NCI-H69 (cell line): ENCODE measurements at places on chromosomes 5 and 9.

GRCh38 chr5:139390639-139391569 lies 1.2 kb upstream of the MZB1 start:
- DNase-seq, result peak; percentile 21

DNA sequence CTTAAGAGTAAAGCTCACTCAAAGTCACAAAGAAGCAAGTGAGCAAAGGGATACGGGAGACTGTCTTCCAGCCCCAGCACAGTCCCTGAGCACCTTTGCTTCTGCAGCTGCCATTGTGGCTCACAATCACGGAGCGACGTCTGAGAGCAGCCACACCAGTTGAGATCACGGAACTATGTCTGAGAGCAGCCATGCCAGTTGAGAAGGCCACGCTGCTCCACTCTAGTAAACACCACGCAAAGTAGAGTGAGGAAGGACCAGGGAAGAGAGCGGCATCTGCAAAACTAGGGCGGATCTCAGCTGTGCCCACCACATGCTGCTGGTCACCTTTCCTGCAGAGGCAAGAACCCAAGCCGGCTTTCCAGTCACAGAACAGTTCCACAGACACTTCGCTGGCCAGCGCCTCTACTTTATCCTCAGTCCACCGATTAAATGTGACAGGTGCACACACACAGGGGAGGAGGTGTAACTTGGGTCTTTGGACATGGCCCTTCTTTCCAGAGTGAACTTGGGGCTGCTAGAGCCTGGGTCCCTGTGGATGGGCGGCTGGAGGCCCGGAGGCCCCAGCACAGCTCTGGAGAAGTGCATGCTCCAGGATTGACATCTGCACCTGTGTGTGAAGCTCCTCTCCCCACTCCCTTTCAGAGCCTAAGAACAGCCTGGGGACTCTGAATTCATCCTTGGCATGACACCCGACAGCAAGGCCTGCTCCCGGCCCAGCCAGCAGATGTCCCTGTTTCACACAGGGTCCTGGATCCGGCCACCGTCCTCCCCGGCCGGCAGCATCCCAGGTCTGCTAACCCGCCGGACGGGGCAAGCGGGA lies 324.9 kb upstream of the IRX4 start:
- no peak for DNase-seq

GRCh38 chr9:97660340-97660739 lies 26.7 kb downstream of the NCBP1 start:
- DNase-seq, result no peak

DNA sequence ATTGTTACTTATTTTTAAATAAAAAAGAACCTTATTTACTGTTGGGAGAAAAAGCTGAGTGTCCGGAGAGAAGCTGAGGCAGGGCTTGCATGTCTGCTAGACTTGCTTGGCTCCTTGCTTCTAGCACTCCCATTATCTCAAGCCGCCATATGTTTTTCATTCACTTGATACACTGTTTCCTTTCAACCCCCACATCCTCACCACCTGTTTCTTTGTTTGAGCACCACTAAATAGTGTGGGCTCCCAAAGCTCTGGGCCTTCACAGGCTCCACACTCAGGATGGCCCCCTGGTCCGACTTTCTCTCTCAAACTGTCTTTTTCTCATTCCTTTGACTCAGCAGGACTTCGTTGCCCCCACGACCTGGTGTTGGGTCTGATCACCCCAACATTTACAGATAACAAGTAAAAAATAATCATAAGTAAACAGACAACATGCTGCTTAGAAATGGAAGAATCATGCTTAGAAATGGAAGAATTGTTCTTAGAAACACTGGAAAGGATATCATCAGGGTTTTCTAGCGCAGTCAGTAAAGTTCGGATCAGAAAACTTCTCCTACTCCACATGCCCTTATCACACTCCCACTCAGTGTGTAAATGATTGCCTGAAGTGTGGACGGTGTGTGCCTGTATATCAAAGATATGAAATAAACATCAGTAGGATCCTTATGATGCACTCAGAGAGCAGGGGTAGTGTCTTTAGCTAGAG lies 58.5 kb downstream of the APTX start:
- peak; percentile 75 for DNase-seq

- peak; percentile 94 for DNase-seq
Observed at GRCh38 chr9:77946969-77947620, 84.5 kb downstream of the GNAQ start.

DNA sequence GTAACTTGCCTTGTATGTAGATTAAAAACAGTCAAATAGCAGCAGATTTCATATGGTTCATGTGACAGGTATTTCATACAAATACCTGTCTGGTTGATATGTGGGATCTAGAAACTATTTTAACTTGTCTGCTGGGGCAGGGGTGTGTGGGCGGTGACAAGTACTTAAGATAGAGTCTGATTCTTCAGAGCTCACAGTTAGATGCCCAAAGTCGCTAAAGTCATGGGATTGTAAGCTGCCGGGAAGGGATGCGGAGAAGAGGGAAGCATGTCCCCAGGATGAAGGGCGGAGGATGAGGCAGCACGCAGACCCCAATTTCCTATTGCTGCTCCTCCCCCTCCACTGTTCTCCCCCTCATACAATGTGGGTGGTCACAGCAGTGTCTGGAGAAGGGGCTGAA lies 13.3 kb downstream of the ANXA6 start:
- DNase-seq, result no peak

GRCh38 chr9:126218359-126219125 lies 108.1 kb upstream of the MVB12B start:
- no peak for DNase-seq

DNA sequence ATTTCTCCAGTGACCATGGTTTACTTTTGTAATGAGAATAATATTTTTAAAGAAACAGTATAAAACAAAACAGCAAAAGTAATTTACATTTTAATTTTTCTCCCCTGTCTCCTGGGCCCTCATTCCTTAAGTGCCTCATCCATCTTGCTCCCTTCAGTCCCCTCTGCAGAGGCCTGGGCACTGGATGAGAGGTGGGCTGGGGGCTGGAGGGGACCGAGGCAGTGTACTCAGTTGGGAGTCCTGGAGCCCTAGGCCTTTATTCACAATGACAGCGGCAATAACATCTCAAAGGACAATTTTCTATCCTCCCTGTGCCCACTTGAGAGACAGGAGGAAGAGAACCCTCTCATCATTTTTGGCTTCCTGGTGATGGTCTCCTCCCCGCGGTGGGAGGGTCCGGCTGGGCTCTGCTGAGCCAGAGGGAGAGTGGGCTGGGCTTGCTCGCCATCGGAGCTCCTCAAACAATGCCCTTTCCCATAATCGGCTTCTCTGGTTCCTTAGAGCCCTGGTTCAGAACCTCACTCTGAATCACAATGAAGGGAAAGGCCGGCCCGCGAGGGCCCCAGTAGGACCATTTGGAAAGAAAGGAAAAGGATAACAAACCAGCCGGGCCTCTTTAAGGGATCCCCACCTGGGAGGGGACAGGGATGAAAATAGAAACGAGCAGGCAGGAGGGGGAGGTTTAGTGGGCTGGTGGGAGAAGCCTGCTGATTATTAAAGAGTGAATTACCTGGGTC lies 9.7 kb upstream of the SMIM32 start:
- peak; percentile 57 for DNase-seq

GRCh38 chr9:81980568-81980967 lies 8.0 kb upstream of the SPATA31D1 start:
- DNase-seq, result no peak

GRCh38 chr5:93572101-93572607 lies 8.9 kb downstream of the NR2F1-AS1 start:
- DNase-seq, result no peak

DNA sequence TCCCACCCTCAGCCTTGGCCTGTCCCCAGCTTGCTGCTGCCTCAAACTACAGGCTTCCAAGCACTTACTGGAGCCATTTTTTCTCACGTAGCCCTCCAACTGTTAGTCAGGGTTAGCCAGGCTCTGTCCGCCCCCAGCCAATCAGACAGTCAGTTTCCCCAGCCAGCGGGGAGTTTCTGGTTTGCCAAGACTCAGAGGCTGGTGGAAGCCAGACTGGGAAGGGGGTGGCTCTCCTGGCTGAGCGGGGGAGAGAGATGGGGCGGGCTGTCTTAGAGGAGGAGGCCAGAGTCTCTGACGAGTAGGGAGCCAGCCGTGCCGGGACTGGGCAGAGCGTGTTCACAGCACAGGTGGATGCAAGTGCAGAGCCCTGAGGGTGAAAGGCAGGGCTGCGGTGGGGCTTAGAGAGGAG lies 15.3 kb downstream of the PROP1 start:
- DNase-seq, result no peak

DNA sequence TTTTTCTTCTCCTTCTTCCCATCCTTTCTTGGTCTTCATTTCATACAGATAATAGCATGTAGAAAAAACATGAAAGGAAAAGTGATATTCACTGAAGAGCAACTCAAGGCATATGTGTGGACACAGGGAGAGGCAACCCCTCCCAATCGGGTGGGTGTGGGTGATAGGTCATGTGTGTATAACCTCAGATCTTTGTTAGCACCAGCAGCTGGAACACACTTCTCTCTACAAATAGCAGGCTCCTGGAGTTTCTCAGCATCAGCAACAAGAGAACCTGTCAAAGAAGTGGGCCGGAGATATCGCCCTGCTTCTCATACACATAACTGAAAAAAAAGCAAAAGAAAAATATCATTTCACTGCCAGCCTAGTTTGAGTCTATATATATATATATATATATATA lies 426.4 kb downstream of the DTWD2 start:
- peak; percentile 90 for DNase-seq

DNA sequence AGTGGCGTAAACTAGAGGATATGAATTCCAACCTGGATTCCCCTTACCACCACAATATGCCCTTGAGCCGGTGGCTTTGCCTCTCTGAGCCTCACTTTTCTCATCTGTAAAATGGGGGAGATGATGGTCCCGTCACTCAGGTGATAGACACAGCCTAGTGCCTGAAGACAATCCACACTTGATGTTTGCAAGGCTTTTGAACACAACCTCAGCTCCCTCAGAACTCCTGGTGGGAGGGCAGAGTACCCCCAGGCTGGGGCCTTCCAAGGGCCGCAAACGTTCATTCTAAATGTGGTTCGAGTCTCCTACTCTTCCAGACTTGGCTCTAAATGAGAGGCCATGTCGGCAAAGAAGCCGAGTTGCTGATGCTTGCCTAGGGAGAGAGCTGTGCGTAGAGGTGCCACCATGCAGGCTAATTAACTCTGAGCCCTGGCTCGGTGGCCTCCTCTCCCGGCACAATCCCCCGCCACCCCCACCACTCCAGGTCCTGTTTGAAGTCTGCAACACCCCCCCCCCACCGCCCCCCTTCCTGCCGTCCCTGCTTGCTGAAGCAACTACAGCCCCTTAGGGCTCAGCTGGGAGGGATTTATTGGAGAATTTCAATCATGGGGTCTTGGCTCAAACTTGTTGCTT lies 97.7 kb upstream of the LMX1B start:
- DNase-seq, result no peak

DNA sequence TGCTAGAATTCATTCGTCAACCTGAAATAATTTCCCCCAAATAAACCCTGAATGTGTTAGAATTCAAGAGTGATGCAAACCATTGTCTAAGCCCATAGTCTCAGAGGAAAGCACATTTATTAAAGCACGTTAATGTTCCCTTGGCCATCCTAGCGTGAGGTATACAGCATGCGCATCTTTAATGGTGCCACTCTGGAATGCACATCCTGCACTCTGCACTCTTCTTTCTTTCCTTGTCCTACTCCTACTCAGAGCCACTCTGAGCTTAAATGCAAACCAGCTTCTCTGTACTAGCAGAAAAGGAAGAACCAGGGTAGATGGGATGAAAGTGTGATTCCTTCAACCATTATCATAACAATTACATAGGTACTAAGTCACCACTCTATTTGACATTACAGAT lies 50.4 kb downstream of the ARL15 start:
- DNase-seq, result no peak

DNA sequence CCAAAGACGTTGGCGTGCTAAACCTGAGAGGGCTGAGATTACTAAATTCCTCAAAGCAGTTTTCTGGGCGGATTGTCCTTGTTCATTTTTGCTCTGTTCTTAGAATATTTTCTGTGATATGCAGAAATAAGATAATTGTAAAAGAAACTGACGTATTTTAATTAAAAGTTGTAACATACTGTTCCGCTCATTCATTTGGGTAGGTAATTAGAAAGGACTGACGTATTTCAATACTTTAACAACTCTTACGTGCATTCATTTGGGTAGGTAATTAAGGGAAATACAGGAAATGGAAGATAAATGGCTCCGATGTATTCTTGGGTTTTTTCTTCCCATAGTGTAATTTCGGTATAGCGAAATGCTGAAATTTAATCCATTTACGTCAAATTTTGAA lies 1.1 kb downstream of the OSTF1 start:
- peak; percentile 38 for DNase-seq

DNA sequence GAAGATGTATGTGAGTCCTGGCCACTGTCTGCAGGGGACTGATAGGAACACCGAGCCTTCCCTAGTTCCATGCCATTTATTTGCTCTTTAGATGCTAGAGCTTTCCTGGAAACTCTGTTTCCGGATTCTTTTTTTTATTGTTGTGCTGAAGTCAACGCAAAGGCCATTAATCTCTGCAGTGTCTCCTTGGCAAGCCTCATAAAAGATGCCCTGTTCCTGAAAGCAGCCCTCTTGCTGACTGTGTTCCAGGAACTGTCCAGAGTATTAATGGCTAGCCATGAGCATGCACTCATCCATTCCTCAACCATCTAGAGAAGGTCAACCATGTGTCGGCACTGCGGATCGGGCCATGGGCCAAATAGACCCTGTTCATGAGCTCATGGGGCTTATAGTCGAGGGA lies 42.9 kb upstream of the SMAD5 start:
- no peak for DNase-seq

DNA sequence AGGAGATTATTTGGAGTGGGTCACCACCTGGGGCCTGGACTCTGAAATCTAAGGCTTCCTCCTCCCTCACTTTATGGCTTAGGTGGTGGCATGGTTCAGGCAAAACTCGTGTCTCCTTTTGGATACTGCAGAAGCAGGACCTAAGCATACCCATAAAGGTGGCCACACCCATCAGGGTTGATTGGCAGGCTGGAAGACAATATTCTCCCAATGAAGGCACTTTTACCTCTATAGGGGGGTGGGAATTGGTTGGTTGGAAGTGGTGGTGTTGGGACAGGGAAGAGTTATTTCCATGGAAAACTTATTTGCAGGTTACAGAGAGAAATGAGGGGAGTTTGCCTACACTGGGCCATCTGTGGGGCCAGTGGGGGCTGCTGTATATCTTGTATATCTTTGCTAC lies 39.7 kb downstream of the CNOT6 start:
- no peak for DNase-seq

- DNase-seq, result no peak
Observed at GRCh38 chr9:121708768-121709488, 57.5 kb downstream of the DAB2IP start.
